ENCODE measurements at places on chromosomes 4 and X.

DNA sequence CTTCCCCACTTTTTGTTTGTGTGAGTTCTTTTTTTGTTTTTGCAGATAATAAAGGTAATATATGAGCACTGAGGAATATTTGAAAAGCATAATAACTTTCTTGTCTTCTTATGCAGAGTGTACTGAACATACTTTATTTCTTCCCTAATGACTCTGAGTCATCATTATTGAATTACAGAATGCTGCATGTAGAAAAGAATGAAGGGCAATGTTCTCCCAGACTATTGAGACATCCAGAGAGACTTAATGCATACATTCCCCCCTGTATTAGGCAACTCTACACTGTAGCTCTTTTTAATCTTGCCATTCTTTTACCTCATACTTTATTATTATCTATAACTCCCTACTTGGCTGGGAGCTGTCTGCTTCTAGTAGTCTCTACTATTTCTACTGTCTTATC is 240.5 kb upstream of the ANKRD50 start:
- DNase-seq: no peak

- DNase-seq: peak; percentile 15
Measured at GRCh38 chr4:170990989-170991589, 822.1 kb upstream of the GALNTL6 start.

DNA sequence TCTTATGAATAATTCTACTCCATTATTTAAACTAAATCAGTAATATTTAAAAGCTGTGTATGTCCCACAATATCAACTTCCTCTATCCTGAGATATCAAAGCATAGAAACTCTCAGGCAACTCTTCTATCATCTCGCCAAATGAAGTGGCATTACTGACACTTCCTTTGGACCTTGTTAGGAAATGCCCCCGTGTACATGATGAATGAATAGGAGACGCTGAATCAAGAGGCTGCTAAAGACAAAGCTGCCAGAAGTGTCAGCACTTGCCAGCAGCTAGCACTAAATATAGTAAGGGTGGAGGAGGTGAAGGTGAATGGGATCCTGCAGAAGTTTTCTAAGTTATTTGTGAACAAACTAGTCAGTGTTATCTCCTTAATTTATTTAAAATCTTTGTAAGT is 99.5 kb upstream of the BLTP1 start:
- DNase-seq: no peak

GRCh38 chr4:53322696-53323095 is 43.2 kb downstream of the SCFD2 start:
- peak; percentile 56 for DNase-seq

GRCh38 chr4:100519205-100519604 is 1.4 kb upstream of the EMCN start:
- no peak for DNase-seq

DNA sequence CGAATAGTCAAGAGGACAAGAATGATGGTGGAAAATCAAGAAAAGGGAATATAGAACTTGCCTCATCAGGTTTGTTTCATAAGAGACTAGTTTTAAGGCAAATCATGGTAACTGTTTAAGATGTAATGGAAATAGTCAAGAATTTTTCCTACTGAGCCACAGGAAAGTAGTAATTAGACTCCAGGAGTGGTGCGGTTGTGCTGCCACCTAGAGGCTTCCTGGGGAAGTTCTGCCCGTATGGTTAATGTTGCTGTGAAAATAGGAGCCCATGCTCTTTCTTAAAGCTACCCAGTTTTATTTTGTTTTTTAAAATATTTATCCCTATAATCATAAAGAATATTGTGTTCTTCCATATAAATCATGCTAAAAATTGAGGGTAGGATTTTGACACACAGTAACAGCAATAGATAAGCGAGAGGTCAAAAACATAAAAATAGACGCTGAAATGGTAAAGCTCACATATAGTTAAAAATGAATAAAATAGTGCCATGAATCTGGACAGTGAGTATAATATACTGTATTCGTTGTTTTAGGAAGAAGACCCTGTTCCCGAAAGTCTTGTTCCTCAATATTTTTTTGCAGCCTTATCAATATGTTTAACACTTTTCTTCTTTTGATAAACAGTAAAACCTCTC is 87.0 kb downstream of the PHOX2B start:
- DNase-seq: peak; percentile 26

GRCh38 chrX:121949041-121949760 is 901.8 kb downstream of the GLUD2 start:
- no peak for DNase-seq

- no peak for DNase-seq
Measured at GRCh38 chr4:126897038-126897437, 735.7 kb upstream of the INTU start.

- DNase-seq: no peak
Measured at GRCh38 chr4:56085275-56085674, 136.5 kb downstream of the CEP135 start.

DNA sequence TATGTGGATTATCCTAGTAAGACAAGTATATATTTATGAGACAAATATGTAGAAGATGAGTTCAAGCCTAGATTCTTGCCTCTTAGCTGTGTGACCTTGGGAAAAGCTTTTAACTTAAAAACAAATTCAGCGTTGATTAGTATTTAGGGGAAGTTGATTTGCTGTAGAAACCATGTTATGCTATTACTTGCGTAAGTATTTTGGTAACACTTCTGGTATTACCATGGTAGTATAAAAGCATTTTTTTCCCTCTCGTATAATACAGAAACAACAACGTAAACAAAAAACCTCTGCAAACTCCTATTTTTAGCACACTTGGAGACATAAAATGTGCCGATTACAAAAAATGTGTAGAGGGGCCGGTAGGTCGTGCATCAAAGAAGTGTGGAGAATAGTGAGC is 33.2 kb downstream of the STAG2 start:
- DNase-seq: no peak

All from LNCaP clone FGC (cell line).